ENCODE measurements at places on chromosomes 2 and 18. TPM values are rescaled to one million over a fixed set of nuclear protein-coding genes. Genes with fewer than 3 reads are reported as not detected.

DNA sequence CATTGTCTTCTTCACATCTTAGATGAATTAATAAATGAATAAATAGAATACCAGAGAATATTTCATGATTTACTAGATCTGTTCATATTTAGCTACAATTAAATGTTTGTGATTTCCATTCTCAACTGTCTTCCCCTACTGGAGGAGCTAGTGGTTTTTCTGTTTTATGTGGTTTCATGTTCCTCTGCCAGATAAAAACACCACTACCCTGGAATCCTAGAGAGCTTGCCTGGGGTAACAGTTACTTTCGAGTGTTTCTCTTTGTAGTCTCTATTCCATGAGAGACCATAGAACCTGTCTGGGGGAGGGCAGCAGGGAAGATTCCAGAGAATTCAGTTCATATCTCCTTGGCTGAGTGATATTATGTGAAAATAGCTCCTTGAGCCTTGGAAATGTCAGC is 349.2 kb downstream of the INSIG2 start:
- H3K27me3 ChIP-seq, result peaks cover 9% of the 10 kb centered on the region
- no peaks in the 10 kb centered on the region for H3K36me3 ChIP-seq
- no peaks in the 10 kb centered on the region for H3K4me1 ChIP-seq
- H3K27ac ChIP-seq, result no peak overlapping the region

DNA sequence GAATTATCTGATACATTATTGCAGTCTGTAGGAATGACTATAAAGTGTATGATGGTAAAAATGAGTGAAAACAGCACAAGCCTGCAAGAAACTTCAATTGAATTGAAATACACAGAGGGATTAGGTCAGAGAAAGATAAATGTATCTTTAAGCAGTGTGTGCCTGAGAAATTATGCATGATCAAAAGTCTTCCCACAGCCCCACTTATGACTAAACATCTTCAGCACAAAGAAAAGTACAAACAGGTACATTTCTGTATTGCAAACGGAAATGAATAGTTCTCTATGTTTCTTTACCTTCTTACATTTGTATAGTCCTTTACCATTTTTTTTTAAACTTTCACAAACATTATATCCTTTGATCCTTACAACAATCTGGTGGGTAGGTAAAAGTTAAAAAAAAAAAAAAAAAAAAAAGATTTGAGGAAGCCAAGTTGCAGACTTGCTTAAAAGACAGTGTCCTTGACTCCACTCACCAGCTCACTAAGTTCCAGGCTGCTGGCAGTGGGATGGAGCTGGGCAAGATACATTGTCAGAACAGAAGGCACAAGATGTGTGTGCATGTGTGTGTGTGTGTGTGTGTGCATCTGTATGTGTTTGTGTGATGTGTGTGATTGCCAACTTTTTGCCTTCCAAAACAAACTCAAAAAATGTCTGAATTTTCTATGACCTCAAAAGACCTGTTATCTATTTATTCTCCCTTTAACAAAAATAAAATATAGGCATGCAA is 423.7 kb upstream of the ACVR2A start:
- H3K27me3 ChIP-seq, result no peaks in the 10 kb centered on the region
- DNase-seq, result no peak
- H3K36me3 ChIP-seq, result no peaks in the 10 kb centered on the region

GRCh38 chr2:75647771-75648170 is 1.2 kb downstream of the MRPL19 start:
- DNase-seq, result no peak
- peak overlapping the region; percentile 91 for H3K4me3 ChIP-seq
- no peaks in the 10 kb centered on the region for H3K36me3 ChIP-seq
- no peaks in the 10 kb centered on the region for H3K4me1 ChIP-seq
- no peaks in the 10 kb centered on the region for H3K27me3 ChIP-seq
- H3K27ac ChIP-seq, result no peak overlapping the region

DNA sequence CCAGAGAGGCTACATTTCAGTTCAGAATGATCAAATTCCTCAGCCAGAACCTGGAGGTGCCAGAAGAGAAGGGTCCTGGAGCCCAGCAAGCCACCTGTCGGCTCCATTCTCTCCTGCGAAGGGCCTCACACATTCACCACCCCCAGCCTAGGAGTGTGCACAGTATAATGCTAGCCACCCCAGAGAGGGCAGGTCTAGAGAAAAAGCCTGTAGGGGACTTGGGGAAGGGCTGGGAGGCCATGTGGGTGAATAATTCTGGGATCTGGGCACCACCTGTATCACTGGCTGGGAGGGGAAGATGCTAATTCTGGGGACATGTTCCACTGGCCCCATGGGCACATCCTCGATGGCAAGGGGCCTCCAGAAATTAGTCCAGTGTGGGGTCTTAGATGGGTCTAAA is 127.6 kb upstream of the HNMT start:
- DNase-seq, result no peak
- H3K4me3 ChIP-seq, result no peak overlapping the region
- no peaks in the 10 kb centered on the region for H3K27me3 ChIP-seq
- no peaks in the 10 kb centered on the region for H3K4me1 ChIP-seq
- no peak overlapping the region for H3K27ac ChIP-seq

The MAB21L4 gene
- 0.15 TPM for total RNA-seq

The CCNT2 gene
- 40.3 TPM for total RNA-seq

GRCh38 chr2:196234672-196235071 is 63.3 kb upstream of the STK17B start:
- no peak overlapping the region for H3K4me3 ChIP-seq
- H3K27me3 ChIP-seq, result no peaks in the 10 kb centered on the region
- peak overlapping the region; percentile 89 for H3K27ac ChIP-seq
- no peak for DNase-seq
- H3K4me1 ChIP-seq, result no peaks in the 10 kb centered on the region

DNA sequence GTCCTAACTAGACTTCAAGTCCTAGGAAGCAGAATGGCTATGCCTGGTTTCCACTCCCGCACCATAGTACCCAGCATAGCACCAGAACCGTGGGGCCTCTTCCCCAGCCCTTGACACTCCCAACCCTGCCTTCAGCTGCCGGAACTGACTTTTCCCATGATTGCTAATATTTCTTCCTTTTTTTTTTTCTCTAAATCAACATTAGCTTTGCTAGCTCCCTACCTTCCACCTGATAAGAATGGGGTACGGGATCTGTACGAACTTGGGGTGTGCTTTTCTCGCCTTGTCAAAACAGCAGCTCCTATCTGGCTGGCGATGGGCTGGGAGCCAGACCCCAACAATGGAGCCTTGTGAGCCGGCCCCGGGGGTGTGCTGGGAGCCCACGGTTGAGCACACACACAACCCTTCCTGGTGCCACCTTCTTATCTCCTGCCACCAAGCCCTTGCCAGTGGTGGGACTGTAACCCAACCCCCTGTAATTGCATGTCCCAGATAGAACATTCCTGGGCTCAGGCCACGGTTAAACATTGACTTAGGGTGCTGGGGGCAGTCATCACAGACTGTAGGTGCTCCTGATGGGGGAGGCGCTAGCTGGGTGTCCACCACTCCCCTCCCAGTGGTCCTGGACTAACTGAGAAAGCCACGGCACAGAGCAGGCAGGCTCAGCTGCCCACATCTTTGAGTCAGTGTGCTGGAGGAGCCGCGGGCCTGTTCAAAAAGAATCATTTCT is 213.0 kb upstream of the HAAO start:
- H3K27me3 ChIP-seq, result no peaks in the 10 kb centered on the region
- no peak for DNase-seq
- H3K36me3 ChIP-seq, result no peaks in the 10 kb centered on the region
- no peak overlapping the region for H3K4me3 ChIP-seq
- no peak overlapping the region for H3K27ac ChIP-seq
- H3K4me1 ChIP-seq, result no peaks in the 10 kb centered on the region

The PTPRN gene
- 0.33 TPM for total RNA-seq

GRCh38 chr2:225052703-225053102 is 10.4 kb upstream of the DOCK10 start:
- no peak overlapping the region for H3K4me3 ChIP-seq
- no peaks in the 10 kb centered on the region for H3K27me3 ChIP-seq
- no peaks in the 10 kb centered on the region for H3K4me1 ChIP-seq

The RUFY4 gene
- 2.8 TPM for total RNA-seq

GRCh38 chr2:225512876-225513540 is 113.5 kb downstream of the NYAP2 start:
- no peaks in the 10 kb centered on the region for H3K27me3 ChIP-seq
- H3K36me3 ChIP-seq, result no peaks in the 10 kb centered on the region
- H3K4me3 ChIP-seq, result no peak overlapping the region
- H3K27ac ChIP-seq, result no peak overlapping the region
- no peaks in the 10 kb centered on the region for H3K4me1 ChIP-seq

DNA sequence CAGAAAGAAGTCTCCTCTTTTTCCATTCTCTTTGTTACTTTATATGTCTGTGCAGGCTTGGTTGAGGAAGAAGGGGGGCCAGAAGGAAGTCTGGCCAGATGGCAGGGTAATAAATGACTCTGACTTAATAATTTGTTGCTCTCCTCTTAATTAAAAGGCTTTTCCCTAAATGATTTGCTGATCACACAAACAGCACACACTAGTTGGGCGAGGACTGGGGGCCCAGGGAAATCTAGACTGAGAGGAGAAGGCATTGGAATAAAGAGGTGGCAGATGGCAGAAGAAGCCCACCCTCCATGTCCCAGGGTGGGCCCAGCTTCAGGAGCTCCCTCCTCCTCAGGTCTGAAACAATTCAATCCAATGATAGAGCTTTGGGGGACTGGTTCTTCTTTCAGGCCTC is 12.7 kb upstream of the SMARCAL1 start:
- no peaks in the 10 kb centered on the region for H3K27me3 ChIP-seq
- no peaks in the 10 kb centered on the region for H3K36me3 ChIP-seq
- DNase-seq, result no peak
- H3K4me3 ChIP-seq, result no peak overlapping the region
- H3K4me1 ChIP-seq, result no peaks in the 10 kb centered on the region

DNA sequence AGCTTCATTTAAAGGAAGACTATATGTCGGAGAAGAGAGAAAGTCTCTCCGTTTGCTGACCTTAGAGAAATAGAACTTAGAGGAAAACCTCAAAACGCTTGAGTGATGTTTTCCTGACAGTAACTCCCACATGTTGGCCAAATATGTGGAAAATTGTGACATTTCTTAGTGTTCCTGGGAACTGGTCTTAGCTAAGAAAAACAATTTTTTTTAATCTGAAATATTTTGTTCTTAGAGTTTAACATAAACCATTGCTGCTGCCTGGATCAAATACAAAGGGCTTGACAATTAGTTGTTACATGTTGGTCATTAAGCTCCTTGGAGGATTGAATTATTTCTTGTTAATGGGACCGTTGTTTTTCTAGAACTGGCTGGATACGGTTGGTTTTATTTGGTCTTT is 16.3 kb downstream of the DYNC2LI1 start:
- peak overlapping the region; percentile 29 for H3K27ac ChIP-seq
- no peaks in the 10 kb centered on the region for H3K4me1 ChIP-seq
- H3K4me3 ChIP-seq, result no peak overlapping the region
- H3K27me3 ChIP-seq, result no peaks in the 10 kb centered on the region
- DNase-seq, result no peak

GRCh38 chr2:151241224-151241623 is 20.4 kb downstream of the RBM43 start:
- no peak overlapping the region for H3K4me3 ChIP-seq
- H3K27ac ChIP-seq, result no peak overlapping the region
- H3K4me1 ChIP-seq, result no peaks in the 10 kb centered on the region
- DNase-seq, result no peak
- H3K36me3 ChIP-seq, result no peaks in the 10 kb centered on the region

The EIPR1 gene
- total RNA-seq, result 12.8 TPM

DNA sequence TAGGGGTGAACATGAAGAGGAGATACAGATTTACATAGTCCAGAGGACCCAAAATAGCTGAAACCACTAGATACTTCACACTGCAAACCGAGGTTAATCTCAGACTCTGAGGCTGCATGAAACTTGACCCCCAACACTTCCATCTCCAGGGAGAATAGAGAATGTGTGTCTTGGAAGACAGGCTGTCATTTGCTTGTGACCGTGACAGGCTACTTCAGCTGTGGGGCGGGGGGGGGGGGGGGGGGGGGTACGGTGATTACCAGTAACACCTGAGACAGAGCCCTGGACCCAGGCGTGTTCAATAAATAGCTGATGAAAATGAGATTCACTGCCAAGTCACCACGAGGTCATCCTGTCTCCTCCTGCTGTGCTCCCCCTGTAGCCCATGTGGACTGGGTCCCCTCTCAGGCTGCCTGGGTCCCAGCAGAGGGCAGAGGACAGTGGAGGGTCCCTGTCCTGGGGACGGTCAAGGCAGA is 5.7 kb upstream of the KLHL29 start:
- no peak overlapping the region for H3K4me3 ChIP-seq
- H3K4me1 ChIP-seq, result no peaks in the 10 kb centered on the region
- H3K36me3 ChIP-seq, result no peaks in the 10 kb centered on the region
- no peak for DNase-seq
- H3K27me3 ChIP-seq, result no peaks in the 10 kb centered on the region
- H3K27ac ChIP-seq, result no peak overlapping the region

DNA sequence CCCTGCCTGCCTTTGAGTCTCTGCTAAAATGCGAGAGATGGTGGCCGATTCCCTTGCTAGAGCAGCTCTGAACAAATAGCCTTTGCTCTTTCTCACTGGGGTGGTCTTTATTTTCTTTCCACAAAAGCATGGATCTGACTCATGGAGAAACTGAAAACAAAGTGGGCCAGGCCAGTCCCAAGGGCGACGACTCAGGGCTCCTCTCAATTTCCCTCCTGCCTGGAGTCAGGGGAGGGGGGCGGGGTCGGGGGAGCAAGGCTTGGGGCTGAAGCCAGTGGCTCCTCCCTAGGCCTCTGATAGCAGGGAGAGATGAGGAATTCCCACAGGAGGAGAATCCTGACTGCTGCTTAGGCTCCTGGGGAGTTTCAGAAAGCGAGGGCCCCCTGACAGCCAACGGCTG is 17.1 kb upstream of the IL1R2 start:
- no peaks in the 10 kb centered on the region for H3K36me3 ChIP-seq
- no peaks in the 10 kb centered on the region for H3K27me3 ChIP-seq
- H3K27ac ChIP-seq, result no peak overlapping the region
- H3K4me3 ChIP-seq, result no peak overlapping the region
- no peaks in the 10 kb centered on the region for H3K4me1 ChIP-seq

DNA sequence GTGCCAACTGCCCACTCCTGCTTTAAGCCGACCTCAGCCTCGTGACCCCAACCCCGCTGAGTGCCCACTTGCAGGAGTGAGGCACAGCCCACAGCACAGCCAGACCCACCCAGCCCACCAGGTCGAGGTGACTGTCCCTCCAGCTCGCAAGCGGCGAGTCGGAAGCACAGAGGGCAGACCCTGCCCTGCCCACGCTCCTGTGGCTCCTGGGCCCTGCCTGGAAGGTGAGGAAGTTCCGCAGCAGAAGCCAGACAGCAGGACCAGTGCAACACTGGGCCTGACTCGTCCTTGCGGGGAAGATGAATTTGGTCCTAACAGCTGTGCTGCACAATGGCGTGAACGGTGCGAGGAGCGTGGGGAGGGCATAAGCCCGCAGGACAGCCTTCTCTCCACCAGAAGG is 9.9 kb downstream of the DTYMK start:
- no peak for DNase-seq
- no peaks in the 10 kb centered on the region for H3K4me1 ChIP-seq
- no peaks in the 10 kb centered on the region for H3K36me3 ChIP-seq

GRCh38 chr18:57793302-57793986 is 9.7 kb downstream of the ATP8B1 start:
- H3K27ac ChIP-seq, result peak overlapping the region; percentile 63
- H3K4me3 ChIP-seq, result peak overlapping the region; percentile 29
- no peak for DNase-seq
- no peaks in the 10 kb centered on the region for H3K4me1 ChIP-seq
- no peaks in the 10 kb centered on the region for H3K27me3 ChIP-seq

The CPO gene
- 0.96 TPM for total RNA-seq

The PLEKHB2 gene
- 73.6 TPM for total RNA-seq
